Activated CD4-positive, alpha-beta T cell treated with anti-CD3 and anti-CD28 coated beads, Interleukin-2, amount 10 ng/mL, durations not matched to agents 24 days and 14 days (primary cell): ENCODE measurements at places on chromosomes 2 and 18. TPM values are rescaled to one million over a fixed set of nuclear protein-coding genes. Genes with fewer than 3 reads are reported as not detected.

The TRMT61B gene
- total RNA-seq: 18.9 and 20.1 TPM in 2 replicates

- H3K27ac ChIP-seq: peak overlapping the region; percentile 90
- H3K4me1 ChIP-seq: peaks cover 72% of the 10 kb centered on the region
- peak overlapping the region; percentile 49 for H3K4me3 ChIP-seq
- no peaks in the 10 kb centered on the region for H3K27me3 ChIP-seq
Observed at GRCh38 chr2:174615871-174616436, 18.4 kb upstream of the WIPF1 start.

- H3K27me3 ChIP-seq: no peaks in the 10 kb centered on the region
- no peak for DNase-seq
- H3K36me3 ChIP-seq: no peaks in the 10 kb centered on the region
- H3K4me1 ChIP-seq: no peaks in the 10 kb centered on the region
- H3K27ac ChIP-seq: no peak overlapping the region
Observed at GRCh38 chr2:145078923-145079322, 559.0 kb upstream of the ZEB2 start.

DNA sequence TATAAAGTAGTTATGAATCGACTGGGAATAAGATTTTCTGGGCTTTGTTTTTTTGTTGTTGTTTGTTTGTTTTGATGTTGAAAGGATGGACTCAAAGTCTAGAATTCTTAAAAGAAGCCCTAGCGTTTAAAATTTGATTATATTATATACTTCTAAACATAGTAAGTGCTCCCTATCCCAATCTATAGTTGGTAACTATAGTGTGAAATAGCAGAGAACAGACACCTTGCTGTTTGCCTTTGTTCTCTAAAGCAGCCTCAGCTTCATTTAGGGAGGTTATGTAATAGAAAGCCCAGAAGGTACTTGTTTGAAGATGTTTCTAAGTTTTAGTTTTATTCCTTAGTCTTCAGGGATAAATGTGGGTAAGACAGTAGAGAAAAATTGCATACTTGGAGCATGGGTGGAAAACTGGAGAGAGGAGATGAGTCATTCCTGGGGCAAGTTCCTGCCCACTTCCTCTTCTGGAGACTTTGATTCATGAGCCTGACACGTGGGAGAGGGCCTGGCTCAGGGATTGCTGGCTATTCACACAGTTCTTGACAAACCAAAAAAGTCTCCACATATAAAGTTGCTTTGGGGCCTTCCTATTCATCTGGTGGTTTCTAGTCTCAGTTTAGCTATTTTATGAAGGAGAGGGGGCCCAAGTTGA lies 131.9 kb downstream of the MYO1B start:
- peaks cover 2% of the 10 kb centered on the region for H3K36me3 ChIP-seq
- no peak overlapping the region for H3K4me3 ChIP-seq
- DNase-seq: no peak
- no peaks in the 10 kb centered on the region for H3K27me3 ChIP-seq

The HOXD8 gene
- total RNA-seq: not detected in 2 replicates

- no peaks in the 10 kb centered on the region for H3K36me3 ChIP-seq
- H3K27me3 ChIP-seq: peaks cover 38% of the 10 kb centered on the region
- DNase-seq: peak; percentile 69
- peaks cover 9% of the 10 kb centered on the region for H3K4me1 ChIP-seq
- no peak overlapping the region for H3K4me3 ChIP-seq
Observed at GRCh38 chr2:64359892-64360657, 93.9 kb upstream of the LGALSL start.

The UNC80 gene
- total RNA-seq: not detected in 2 replicates

The LAMA1 gene
- total RNA-seq: not detected in 2 replicates

The ACTG2 gene
- total RNA-seq: not detected in 2 replicates

- no peak for DNase-seq
- H3K27ac ChIP-seq: no peak overlapping the region
- no peaks in the 10 kb centered on the region for H3K27me3 ChIP-seq
- H3K36me3 ChIP-seq: no peaks in the 10 kb centered on the region
- H3K4me1 ChIP-seq: no peaks in the 10 kb centered on the region
Observed at GRCh38 chr2:180325416-180326120, 318.5 kb upstream of the CWC22 start.

DNA sequence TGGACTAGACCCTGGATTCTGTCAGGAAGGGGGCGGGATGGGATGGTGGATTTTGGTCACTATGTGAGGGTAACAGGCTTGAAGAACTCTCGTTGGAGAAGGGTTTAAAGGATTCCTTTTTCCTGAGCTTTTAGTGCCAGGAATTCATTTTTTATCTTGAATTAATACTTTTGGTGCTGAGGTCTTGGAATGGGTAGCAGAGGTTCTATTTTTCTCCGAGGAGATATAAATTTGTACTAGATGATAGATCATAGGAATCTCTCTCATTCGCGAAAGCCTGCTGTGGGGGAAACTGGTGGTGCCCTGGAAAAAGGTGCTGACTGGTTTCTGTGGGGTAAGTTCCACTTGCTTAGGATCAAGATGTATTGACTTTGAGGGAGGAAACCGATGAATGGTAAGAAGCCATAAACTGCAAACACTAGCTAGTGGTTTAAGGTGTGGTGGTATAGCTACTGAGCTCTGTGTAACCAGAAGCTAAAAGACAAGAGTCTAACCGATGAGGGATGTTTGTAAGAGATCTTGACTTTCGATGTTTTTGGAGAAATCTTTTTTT lies 706 bp downstream of the AGPS start:
- H3K27ac ChIP-seq: peak overlapping the region; percentile 95
- H3K4me3 ChIP-seq: peak overlapping the region; percentile 91
- DNase-seq: peak; percentile 69
- H3K4me1 ChIP-seq: peaks cover 53% of the 10 kb centered on the region
- no peaks in the 10 kb centered on the region for H3K27me3 ChIP-seq

DNA sequence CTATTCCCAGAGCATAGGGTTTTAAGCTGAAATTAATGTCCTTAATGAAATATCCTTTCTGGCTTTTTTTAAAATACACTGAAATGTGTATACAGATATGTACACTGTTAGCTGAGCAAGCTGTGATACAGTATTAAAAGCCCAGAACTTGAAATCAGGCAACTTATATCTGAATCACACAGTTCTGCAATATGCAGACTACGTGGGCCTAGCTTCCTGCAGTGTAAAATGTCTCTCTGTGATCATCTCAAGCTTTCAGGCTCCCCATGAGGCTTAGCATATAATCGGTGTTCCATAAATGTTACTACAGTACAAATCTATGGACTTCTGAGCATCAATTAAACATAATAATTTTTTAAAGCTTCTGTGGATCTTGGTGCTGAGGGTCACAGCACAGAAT lies 8.2 kb downstream of the FBXO15 start:
- peak overlapping the region; percentile 91 for H3K27ac ChIP-seq
- H3K4me1 ChIP-seq: peaks cover 37% of the 10 kb centered on the region
- peak overlapping the region; percentile 79 for H3K4me3 ChIP-seq
- H3K36me3 ChIP-seq: no peaks in the 10 kb centered on the region
- DNase-seq: no peak
- peaks cover 3% of the 10 kb centered on the region for H3K27me3 ChIP-seq

DNA sequence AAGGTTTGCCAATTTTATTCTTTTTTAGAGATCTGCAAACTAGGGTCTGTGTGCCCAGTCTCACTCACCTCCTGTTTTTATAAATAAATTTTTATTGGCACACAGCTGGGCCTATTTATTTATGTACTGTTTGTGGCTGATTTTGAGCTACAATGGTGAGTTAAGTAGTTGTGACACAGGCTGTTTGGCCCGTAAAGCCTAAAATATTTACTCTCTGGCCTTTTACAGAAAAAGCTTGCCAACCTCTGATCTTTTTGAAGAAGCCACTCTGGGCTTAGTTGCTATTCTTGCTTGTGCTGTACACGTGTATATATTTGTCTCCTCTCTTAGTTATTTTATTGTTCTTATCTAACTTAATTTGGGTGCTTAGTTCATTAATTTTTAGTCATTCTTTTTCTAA lies 14.5 kb downstream of the NAB1 start:
- no peak overlapping the region for H3K4me3 ChIP-seq
- no peak for DNase-seq
- H3K36me3 ChIP-seq: peaks cover 41% of the 10 kb centered on the region
- no peaks in the 10 kb centered on the region for H3K27me3 ChIP-seq

The FBXO15 gene
- 1.2 and 1.3 TPM in 2 replicates for total RNA-seq

GRCh38 chr18:73947180-73947921 lies 200.3 kb downstream of the FBXO15 start:
- peaks cover 2% of the 10 kb centered on the region for H3K4me1 ChIP-seq
- H3K27ac ChIP-seq: peak overlapping the region; percentile 27
- H3K36me3 ChIP-seq: peaks cover 1% of the 10 kb centered on the region

The EMILIN1 gene
- 1.1 and 1.4 TPM in 2 replicates for total RNA-seq

- peaks cover 11% of the 10 kb centered on the region for H3K27me3 ChIP-seq
- no peak overlapping the region for H3K4me3 ChIP-seq
- H3K36me3 ChIP-seq: no peaks in the 10 kb centered on the region
- H3K27ac ChIP-seq: no peak overlapping the region
- H3K4me1 ChIP-seq: no peaks in the 10 kb centered on the region
- DNase-seq: no peak
Observed at GRCh38 chr2:48175254-48175653, 269.0 kb upstream of the FBXO11 start.

DNA sequence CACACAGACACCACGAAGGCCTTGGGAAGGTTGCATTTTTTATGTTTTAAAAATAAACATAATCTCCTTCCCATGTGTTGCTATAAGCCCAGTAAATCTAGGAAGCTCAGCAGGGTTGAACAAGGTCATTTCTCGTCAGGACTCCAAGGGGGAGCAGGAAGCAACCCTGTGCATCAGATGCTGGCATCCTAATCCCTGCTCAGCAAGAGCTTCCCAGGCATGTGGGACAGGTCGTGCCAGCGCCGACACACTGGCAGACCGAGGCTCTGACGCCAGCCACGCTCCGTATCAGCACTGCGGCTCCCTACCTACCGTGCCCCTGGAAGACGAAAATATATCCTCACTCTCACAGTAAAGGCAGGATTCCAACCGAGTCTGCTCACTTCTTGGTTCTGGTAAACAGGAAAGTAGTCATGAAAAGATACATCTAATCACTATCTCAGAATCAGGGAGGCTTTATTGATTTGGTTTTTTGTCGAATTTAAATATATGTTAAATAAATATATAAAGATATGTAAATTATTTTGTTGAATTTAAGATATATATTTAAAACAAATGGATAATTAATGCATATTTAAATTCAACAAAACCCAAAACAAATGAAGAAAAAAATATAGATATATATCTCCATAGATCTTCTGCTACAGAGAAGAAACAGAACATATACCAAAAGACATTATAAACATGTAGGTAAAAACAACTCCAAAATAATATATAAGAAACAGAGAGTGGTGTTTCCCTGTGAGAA lies 61.4 kb downstream of the TXNL1 start:
- H3K4me1 ChIP-seq: no peaks in the 10 kb centered on the region
- no peaks in the 10 kb centered on the region for H3K36me3 ChIP-seq
- H3K27me3 ChIP-seq: peaks cover 10% of the 10 kb centered on the region
- no peak overlapping the region for H3K27ac ChIP-seq
- DNase-seq: no peak

- H3K4me1 ChIP-seq: no peaks in the 10 kb centered on the region
- no peaks in the 10 kb centered on the region for H3K36me3 ChIP-seq
- no peak overlapping the region for H3K4me3 ChIP-seq
Observed at GRCh38 chr2:141464995-141465394, 665.8 kb downstream of the LRP1B start.

The HRH4 gene
- total RNA-seq: 0.79 and 1.6 TPM in 2 replicates
